ENCODE measurements at places on chromosomes 1 and 21. TPM values are rescaled to one million over a fixed set of nuclear protein-coding genes. Genes with fewer than 3 reads are reported as not detected.

TMEM79 gene
- total RNA-seq: 3.0 TPM

S100A1 gene
- 2.3 TPM for total RNA-seq

CDA gene
- total RNA-seq: 3.3 TPM

PINK1 gene
- 211 TPM for total RNA-seq

TMPRSS2 gene
- not detected for total RNA-seq

CCDC190 gene
- total RNA-seq: not detected
